Hematopoietic multipotent progenitor cell treated with erythropoietin and hydrocortisone succinate and interleukin-3 and kit ligand, for 15 days (in vitro differentiated cells): ENCODE measurements at places on chromosomes 4 and X.

GRCh38 chrX:24153178-24153795 is 3.8 kb downstream of the ZFX start:
- DNase-seq = no peak

- no peak for DNase-seq
Measured at GRCh38 chr4:180710628-180711337, 1532.4 kb upstream of the TENM3 start.

- DNase-seq = peak; percentile 29
Measured at GRCh38 chr4:8303485-8304281, 34.1 kb downstream of the HTRA3 start.

DNA sequence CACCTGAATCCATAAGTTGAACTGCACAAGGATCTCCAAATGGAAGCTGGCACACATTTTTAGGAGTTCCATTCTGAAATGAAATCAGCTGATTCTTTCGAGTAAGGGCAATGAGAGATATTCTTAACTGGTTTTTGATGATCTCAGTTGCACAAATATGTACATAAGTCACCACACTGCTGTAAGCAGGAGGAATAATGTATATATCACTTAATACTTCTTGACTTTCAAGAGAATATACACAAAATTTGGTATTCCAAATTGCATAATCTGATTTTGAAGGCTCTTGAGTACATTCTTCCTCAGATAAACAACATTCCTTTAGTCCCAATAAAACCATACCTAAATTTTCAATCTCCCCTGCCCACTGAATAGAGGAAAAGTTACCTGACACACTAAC is 8.2 kb downstream of the FANCB start:
- DNase-seq = no peak

DNA sequence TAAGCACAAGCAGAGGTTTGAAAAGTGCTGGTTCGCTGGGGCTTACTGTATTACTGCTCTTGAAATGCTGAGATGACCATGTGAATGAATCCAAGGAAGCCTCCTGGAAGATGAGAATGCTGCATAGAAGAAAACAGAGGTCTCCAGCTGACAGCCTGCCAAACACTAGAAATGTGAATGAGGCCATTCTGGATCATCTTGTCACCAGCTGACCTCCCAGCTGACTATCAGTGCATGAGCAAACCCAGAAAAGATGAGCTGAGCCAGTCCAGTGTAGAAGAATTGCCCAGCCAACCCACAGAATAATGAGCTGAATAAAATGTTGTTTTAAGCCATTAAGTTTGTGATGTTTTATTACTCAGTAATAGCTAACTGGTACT is 49.1 kb upstream of the DYNLT3 start:
- DNase-seq = no peak

GRCh38 chrX:41137589-41137988 is 52.3 kb downstream of the USP9X start:
- DNase-seq = peak; percentile 27

DNA sequence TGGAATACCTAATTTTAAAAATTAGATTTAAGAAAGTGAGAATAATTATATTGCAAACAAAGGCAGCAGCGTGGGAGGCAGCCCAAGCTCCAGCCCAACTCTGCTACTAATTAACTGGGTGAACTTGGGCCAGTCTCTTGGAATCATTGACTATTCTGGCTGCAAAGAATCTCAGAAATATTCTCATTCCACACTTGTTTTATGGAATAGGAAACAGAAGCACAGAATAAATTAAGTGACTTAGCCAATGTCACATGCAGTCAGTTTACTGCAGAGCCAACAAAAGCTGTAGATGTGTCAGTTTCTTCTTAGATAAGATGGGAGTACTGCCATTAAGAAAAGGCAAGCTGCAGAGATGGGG is 132.6 kb upstream of the FAM9B start:
- no peak for DNase-seq

DNA sequence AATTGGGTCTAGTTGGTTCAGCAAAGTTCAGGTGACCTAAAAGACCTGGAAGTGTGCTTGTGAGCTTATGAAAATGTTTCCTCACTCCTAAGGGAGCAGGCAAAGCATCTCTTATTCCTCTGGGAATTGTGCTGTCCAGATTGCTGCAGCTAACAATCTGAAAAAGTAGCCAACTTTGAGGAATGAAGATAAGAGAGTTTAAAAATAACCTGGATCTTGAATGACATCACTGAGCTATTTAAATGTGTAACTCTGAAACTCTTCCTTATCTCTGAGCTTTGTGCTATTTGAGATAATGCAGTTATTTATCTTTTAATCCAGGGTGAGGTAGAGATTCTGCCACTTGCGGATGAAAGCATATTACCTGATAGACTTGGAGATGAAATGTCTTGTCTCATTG is 384.8 kb downstream of the PPP4R3C start:
- no peak for DNase-seq

DNA sequence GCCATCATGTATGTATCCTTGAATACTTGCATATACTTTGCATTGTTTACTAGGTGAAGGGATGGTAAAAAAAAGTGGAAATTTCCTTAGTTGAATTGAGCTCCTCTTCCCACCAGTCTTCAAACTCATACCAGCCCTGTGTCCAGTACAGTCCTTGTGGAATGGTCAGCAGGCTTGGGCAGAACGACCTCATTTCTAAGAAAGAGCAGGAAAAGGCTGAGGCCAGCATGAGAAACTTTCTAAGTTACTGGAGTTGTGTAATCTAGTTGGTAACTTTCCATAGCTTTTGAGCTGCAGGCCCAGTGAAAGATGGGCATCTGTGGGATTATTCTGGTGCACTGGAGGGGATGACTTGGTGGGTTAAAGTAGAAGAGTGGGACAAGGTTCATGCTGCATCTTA is 87.6 kb downstream of the DCUN1D4 start:
- DNase-seq = no peak

DNA sequence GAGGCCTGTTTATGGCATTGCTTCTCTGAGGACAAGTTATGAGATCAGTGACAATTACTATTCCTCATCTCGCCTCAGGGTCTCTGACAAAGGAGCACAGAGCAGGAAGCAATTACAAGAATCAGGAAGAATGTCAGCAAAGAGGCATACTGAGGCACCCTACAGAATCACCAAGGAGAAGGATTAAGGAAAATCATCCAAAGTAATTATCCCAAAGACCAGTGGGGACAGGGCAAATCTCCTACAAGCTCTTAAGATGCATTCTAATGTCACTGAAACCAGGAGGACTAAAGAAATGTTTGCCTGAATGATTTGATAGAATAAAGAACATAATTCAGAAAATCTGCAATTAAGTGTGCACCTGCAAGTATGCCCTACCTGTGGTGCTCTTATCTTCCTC is 206.2 kb downstream of the RCHY1 start:
- DNase-seq = no peak

DNA sequence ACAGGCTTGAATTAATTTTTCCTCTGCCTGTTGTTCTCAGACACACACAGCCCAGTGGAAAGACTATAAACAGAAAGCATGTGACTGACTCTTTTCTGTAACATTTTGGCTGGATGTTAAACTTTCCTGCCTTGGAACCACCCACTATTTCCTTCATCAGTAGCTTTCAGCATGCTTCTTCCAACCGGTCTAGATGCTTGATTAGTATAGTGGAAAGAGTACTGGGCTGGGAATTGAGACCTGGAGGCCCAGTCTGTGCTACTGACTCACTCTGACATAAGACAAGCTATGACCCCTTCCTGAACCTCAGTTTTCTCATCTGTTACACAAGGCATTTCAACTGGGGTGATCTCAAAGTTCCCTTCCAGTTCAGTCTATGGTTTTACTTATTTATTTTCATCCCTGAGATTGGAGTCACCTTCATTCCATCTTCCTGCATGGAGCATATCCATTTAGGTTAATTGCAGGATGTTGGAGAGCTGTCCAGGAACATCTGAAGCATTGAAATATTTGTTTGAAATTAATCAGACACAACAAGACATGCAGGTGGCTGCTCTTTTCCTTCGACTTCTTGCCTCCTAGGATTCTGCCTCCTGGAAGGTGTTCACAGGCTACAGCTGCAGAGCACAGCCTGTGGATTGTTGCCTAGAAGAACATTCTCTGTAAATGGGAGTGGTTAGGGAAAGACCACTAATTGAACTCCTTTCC is 173.4 kb downstream of the RTL9 start:
- DNase-seq = no peak

GRCh38 chr4:71366766-71367165 is 27.9 kb downstream of the SLC4A4 start:
- DNase-seq = no peak

- DNase-seq = no peak
Measured at GRCh38 chrX:97155816-97156215, 272.1 kb downstream of the RPA4 start.

DNA sequence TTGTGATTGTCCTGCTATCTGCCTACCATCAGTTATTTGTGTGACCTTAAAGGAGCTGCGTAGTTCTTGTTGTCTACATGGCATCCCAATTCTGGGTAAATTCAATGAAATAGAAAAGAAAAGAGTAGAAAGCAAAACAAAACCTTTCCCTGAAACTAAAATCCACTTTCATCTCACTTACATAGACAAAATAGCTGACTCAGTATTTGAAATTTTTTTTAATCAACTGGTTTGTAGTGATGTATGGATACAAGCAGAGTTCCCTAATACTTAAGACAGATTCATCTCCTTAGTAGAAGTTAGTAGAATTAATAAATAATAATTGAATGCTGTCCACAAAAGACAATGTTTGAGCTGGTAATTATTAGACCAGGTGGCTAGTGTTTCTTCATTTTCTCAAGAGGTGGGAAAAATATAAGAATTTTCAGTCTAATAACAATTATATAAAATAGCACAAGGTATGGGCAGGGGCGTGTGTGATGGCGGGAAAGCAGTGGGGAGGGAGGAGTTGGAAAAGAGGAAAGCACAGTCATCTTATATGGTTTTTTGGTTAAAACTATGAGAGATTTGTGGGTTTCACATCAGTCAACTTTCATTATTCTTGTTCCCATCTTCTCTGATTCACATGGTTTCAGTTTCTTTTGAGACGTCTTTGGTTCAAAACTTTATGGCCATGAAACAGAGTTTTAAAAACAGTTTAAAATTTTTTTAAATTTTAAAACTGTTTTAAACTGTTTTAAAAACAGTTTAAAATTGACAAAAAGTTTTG is 275.2 kb downstream of the SPRY1 start:
- no peak for DNase-seq

DNA sequence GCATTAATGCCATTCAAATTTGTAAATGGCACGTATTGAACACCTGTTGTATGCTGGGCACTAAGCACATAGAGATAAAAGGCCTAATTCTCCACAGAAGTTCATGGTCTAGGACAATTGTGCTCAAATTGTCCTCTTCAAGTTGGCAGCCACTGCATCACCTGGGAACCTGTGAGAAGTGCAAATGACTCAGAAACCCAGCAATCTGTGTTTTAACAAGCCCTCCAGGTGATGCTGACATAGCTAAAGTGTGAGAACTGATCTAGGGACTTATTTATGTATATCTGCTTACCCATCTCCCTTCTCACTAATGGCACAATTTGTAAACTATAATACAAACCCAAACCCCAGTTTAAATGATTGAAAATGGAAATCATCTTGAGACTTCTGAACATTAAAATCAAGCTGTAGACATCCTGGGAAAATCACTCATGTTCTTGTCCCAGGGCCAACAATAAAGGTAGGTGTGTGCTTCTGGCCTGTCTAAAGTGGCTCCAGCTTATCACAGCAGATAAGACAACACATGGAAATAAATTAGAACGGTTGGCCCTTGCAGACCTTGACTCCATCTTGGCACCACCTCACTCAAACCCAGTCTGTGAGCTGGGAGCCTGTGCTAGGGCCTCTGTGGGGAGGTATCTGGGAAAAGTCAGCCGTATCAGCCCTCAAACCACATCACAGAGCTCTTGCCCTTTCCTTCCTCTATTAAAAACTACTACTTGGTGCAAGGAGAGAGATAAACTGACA is 46.8 kb downstream of the UCHL1 start:
- no peak for DNase-seq

GRCh38 chr4:60344908-60345307 is 855.2 kb upstream of the ADGRL3 start:
- no peak for DNase-seq

- no peak for DNase-seq
Measured at GRCh38 chr4:108903464-108904221, 140.8 kb upstream of the ETNPPL start.

DNA sequence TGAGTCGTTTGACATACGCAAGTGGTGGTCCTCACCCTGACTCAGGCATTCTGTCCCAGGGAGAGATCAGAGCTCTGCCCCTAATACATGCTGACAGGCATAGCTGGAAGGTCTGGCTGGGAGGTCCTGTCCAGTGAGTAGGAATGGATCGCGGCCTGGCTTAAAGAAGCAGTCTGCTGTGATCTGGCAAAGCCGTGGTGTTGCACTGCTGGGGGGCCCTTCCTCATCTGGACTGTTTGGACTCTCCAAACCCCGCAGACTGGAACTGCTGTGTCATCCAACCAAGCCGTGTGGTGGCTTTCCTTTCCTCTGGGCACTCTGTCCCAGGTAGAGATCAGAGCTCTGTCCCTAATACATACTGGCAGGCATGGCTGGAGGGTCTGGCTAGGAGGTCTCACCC is 64.3 kb upstream of the MAGEB16 start:
- no peak for DNase-seq

GRCh38 chrX:40175511-40176350 is 78.0 kb upstream of the BCOR start:
- DNase-seq = peak; percentile 61

DNA sequence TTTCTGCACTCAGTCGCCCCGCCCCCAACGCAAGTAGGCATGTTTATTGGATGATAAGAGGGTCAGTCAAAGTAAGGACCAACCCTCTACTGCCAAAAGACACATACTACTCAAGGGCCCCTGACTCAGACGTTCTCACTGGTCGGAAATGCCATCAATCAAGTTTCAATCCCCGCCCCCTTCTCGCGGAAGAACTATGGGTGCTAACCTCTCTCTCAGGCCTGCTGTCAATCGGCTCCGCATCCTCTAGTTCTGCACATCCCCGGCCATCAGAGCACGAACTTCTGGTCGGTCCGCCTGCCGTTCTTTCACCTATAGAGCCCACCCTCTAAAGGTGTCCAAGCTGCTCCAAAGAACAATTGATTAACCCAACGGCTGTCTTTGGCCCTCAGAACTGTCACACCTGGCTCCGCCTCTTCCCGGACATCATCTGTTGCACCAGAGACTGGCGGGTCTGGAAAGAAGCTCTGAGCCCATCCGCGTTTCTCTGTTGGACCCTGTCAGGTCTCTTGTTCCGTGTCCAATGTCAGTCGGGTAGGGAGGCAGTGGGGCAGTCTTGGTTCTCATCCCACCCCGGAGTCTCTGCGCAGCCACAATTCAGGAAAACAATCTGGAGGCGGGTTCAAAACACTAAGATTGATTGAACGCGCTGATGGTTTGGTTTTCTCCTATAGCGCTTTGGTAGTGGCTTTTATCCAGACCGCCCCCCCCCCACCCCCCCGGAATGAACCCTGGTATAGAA is 15.2 kb downstream of the NDUFB11 start:
- DNase-seq = peak; percentile 90

DNA sequence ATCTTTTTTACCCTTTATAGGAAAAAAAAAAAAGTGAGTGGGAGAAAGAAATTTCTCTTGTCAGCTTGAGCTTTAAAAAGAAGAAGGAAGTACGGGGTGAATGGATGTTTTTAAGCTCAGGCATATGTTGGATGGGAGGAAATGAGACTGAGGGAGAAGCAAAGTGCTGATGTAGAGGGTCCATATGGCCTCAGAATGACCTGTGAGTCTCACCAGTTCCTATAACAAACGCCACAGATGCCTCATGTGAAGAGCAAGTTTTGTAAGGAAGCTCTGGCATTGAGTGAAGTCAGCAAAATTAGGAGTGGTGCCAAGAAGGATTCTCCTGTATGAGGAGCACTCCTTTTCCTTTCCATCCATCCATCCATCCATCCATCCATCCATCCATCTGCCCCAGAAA is 214.6 kb downstream of the PTTG2 start:
- DNase-seq = no peak

- no peak for DNase-seq
Measured at GRCh38 chr4:7302781-7303404, 110.6 kb downstream of the SORCS2 start.
